Mammary epithelial cell (primary cell): ENCODE measurements at places on chromosomes 7 and 10.
A peak's percentile ranks its signal among the peaks of the same experiment; 100 is the strongest.

- DNase-seq = peak; percentile 66
Measured at GRCh38 chr7:20598459-20599309, 16.8 kb upstream of the ABCB5 start.

DNA sequence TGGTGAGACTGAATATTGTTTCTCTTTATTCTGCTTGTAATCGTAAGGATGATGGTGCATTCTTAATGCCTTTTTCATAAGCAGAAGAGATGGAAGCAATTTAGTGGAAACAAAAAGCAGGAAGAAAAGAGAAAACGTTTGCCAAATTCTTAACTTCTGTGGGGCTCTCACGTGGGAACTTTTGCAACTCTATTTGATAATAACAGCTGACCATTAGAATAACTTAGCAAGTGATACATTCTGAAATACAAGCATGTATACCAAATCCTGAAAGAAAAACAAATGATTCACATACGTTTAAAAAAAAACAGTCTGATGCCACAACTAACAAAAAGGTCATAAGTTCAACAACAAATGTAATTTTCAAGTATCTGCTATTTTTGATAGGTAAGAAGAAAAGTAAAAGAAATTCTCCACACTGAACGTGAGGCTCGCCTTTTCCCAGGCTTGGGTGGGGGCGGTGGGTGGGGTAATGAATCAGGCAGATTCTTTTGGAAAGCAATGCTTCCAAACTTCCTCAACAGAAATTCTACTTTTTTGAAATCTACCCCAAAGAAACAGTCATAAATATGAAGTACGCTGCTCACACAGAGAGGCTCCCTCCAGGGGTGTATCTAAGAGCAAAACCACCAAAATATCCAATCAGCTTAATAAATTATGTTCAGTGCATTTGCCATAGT is 446.2 kb upstream of the MGMT start:
- no peak for DNase-seq

GRCh38 chr7:47394216-47394615 is 187.7 kb downstream of the TNS3 start:
- no peak for DNase-seq

DNA sequence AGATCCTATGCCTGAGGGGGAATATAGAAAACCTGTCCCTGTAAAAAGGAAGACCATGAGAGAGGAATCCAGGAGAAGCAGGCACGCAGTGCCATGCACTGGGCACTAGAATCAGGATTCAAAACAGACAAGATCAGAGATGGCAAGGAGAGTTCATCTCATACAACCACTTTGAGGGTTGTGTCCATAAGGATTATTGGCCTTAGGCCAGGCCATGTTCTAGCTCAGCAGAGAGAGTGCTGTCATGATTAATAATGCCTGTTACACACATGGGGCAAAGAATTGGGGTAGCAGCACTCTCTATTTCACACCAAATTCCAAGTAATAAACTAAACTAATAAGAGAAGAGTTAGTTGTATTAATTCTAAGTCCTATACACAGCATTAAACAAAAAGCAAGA is 29.1 kb downstream of the EZH2 start:
- no peak for DNase-seq

GRCh38 chr10:20147684-20148083 is 331.5 kb downstream of the PLXDC2 start:
- DNase-seq = peak; percentile 4

DNA sequence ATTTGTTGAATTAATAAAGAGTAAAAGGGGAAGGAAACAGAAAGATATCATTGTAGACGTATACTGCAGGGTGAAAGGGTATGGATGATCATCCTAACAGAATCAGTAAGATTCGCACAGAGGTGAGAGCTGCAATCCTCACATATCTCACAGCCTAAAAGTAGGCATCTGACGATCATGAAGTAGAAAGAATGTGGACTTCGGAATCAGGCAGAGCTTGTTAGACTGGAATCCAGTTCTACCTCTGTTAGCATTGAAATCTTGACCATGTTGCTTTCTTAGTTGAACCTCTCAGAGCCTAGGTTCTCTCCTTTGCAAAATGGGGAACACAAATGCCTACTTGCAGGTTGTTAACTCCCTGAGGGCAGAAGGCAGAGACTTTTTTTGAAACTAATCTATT is 320.0 kb upstream of the C7orf33 start:
- no peak for DNase-seq

- DNase-seq = no peak
Measured at GRCh38 chr7:73861305-73861704, 346 bp downstream of the TMEM270 start.

GRCh38 chr10:110149259-110149658 is 58.1 kb upstream of the MXI1 start:
- DNase-seq = no peak

DNA sequence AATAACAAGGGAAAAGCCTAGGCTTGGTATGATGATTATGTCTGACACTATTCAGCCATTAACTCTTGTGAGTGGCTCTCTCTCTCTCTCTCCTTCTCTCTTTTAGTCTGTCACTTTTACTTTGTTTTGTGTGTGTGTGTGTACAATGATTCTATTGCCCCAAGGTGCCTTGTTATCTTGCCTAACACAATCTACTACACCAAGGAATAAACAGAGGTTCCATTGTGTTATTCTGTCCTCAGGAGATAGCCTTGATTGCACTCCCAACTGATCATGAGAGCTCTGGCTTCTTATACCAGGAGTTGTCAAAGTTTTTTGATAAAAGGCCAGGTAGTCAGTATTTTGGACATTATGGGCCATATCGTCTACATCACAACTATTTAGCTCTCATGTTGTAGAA is 123.4 kb upstream of the CALCR start:
- no peak for DNase-seq

DNA sequence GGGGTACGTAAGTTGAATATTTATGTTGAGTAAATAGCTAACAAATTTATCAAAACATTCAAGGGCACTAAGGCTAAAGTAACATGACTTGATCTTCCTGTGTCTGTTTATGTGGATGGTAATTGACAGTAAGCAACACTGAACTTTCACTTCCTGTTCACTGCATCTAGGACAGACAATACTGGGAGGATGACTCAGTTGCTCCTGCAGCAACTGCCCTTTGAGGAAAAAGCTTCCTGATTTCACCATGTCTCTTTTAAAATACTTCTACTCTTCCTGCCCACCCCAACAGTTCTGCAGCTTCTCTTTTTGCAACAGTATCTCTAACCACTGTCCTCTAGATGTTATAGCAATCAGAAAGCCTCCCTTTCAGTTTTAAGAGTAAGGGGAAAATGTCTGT is 76.6 kb upstream of the HGF start:
- no peak for DNase-seq

DNA sequence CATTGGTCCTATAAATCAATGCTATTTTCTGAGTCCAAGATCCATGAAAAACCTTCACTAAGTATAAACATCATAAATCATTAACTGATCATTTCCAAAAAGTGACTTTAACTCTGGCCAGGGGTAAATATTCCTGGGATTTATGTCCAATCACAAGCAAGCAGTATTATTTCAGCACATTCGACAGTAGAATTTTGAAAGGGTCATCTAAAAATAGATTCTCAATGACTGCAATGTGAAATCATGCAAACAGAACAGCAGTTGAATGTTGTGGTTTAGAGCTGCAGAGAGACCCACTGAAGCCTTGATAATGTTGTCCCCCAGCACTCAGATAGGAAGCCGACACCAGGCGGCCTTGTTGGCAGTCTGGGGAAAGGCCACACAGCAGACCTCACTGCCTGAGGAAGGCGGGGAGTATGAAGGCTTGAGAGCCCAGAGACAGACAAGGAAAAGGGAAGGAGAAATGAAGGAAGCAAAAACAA is 38.1 kb downstream of the FAM107B start:
- DNase-seq = no peak

DNA sequence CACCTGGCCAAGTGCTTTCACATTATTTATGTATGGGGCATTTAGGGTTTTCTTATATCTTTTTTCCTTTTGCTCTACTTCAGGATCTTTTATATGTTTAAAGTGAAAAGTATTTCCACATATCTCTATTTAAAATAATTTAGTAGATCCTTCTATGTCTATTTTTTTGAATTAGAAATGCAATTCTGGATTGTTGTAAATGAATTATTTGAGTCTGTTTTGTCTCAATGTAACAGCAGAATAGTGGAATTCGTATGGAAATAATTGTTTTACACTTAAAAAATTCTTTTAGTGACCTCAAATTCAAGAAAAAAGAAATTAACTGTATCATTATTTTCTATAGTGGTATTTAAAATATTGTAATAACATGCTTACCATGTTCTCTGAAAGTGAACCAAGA is 126.5 kb upstream of the HDAC9 start:
- DNase-seq = no peak

DNA sequence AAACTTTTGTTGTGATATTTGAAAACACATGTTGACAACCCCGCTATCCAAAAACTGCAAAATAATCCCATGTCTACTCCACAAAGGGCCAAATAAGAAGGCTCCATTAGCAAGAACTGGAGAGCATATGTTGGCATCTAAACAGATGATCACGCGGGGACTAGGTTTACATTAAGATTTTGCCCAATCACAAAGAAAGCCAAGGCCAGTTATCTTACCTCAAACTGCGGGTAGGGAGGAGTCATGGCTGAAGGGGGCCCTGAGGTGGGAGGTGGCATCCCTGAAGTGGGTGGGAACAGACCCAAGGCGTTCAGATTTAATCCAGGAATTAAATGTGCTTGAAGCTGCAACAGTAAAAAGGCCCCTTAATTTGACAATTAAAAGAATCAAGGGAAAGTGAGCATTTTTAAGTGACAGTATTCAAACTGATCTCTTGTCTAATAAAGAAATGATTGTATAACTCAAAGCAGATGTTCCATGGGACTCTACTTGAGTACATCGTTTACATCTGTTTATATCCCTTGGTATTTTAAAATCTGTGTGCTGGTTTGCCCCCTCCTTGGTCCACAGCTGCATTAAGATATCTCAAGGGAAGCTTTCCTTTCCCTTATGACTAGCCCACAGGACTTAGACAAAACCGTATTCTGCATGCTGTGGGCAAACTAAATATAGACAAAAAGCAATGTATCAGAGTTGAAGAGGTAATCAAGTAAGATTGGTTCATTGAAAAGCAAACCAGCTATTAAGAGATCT is 42.9 kb downstream of the MALSU1 start:
- DNase-seq = no peak

- no peak for DNase-seq
Measured at GRCh38 chr10:86329093-86329710, 37.4 kb downstream of the GRID1 start.

GRCh38 chr7:73831834-73832651 is 1.2 kb downstream of the CLDN4 start:
- DNase-seq = peak; percentile 74

- DNase-seq = no peak
Measured at GRCh38 chr7:10779465-10780399, 193.9 kb upstream of the PHF14 start.

DNA sequence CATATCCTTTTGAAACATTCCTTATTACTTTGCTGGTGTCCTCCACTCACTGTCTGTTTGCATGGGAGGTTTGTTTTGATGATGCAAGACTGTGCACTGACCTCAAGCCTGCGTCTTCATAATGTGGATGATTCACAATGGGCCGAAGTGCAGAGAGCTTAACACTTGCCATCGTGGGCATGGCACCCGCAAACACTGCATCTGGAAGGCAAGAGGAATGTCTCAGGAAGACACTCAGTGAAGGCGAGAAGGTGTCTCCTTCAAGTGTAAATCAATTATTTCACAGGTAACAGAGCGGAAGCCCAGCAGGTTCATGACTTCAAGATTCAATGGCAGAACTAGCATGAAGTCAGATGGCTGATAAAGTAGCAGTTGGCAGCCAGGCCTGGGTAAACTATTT is 98.1 kb downstream of the DPY19L1 start:
- no peak for DNase-seq

GRCh38 chr10:104257235-104257634 is 2.5 kb downstream of the GSTO1 start:
- DNase-seq = peak; percentile 25

GRCh38 chr10:74150204-74150989 is at the start of gene AP3M1:
Gene AP3M1 (minus strand): TSS chr10:74150828. CDS start chr10:74138379, 12,449 bp downstream.
- DNase-seq = peak; percentile 84

DNA sequence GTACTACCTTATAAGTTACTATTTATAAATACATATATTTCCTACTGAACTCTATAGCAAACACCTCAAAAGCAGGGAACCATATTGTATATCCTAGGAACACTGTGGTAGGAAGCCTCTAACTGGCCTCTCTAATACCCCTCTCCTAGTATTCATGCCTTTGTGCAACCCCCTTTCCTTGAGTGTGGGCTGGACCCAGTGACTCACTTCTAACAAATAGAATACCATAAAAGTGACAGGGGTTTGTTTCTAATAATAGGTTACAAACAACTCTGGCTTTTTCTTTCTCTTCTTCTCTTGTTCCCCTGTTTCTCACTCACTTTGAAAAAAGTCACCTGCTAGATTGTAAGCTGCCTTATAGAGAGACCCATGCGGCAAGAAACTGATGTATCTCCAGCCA is 51.6 kb upstream of the MACC1 start:
- no peak for DNase-seq

- no peak for DNase-seq
Measured at GRCh38 chr10:74058658-74059057, 60.7 kb downstream of the VCL start.

DNA sequence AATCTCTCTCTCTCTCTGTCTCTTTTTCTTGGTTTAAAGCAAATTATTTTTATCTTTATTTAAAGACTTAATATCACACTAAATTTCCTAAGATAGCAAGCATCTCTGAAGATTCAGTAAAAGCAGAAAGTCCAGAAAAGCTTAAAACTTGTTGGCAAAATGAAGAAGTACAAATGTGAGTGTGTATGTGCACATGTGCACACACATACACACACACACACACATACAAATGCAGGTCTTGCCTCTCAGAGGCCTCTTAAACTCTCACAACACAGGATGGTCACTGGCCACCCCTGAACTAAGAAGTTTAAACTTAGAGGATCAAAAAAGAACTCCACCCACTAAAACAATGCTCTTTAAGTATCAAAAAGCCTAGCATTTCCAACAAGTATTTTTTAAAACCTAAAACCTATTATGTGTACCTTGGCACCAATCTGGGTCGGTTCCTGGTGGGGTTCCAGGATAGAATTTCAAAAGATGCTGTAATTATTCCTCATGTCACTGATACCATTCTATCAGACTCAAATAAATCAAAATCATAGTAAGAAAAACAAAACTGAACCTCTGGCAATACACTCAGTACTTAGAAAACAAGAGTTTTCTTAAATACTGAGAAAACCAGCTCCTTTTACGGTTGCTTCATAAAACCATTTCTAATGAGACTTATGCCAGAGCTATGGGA is 55.0 kb downstream of the SORBS1 start:
- DNase-seq = no peak

- no peak for DNase-seq
Measured at GRCh38 chr10:4998671-4999070, 5.0 kb downstream of the AKR1C2 start.
